Ascending aorta (tissue), 2 donors: ENCODE measurements at places on chromosomes 11 and 22. TPM values are rescaled to one million over a fixed set of nuclear protein-coding genes. Genes with fewer than 3 reads are reported as not detected.

DNA sequence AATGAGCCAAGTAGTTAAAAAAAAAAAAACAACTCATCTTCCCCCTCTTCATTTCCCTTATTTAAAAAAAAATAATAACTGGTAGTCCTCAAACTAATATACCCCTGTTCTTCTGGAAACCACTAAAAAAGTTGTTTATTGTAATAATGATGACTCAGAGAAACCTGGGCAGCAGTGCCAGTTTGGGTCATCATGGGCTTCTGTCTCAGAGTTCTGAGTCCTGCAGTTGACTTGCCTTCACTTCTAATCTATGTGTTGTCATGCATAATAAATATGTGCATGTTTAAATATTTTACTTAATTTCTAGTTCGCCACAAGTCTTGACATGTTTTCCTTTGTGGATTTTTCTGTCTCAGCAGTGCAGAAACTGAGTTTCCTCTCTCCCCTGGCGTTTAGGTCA, 46.8 kb downstream of the PPP2R1B start:
- no peak for DNase-seq

- DNase-seq = no peak
These were observed 130.7 kb downstream of the SOX6 start for GRCh38 chr11:16225623-16226022.

- no peak for DNase-seq
These were observed 2.5 kb upstream of the DENND5A start for GRCh38 chr11:9267680-9268079.

The VPS26B gene
- total RNA-seq = 18.0 TPM

The MYOD1 gene
- not detected for total RNA-seq

GRCh38 chr11:2270322-2271076, at the start of gene ASCL2:
TSS of gene ASCL2 (minus strand) at chr11:2270588. CDS start at chr11:2270332, 256 bp downstream.
- DNase-seq = peak; percentile 60

- no peak for DNase-seq
These were observed at the start of gene NTM for GRCh38 chr11:131370090-131370751. TSS of gene NTM (plus strand) at chr11:131370615.

The OR51B5 gene
- not detected for total RNA-seq

GRCh38 chr22:17358415-17358814, 10.8 kb upstream of the CECR2 start:
- DNase-seq = no peak
